ENCODE measurements at places on chromosomes 1 and 21.

DNA sequence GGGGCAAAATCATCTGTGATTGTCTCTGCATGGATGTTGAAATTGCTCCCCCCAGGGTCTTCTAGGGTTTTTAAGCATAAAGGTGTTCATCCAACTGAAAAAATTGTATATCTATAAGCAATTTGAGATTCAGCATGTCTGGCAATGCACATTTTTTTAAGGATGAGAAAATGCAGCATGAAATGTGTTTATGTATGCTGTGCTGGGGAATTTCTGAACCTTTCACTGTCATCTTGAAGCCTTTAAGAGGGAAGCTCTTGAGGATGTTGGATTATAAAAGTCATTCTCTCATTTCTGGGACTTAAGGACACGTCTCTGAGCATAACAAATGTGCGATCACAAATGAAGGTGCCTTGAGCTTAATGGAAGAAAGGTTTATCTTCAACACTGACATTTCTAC is 9.4 kb downstream of the OVAAL start:
- H3K27me3 ChIP-seq = no peaks in the 10 kb centered on the region
- H3K27ac ChIP-seq = no peak overlapping the region
- no peaks in the 10 kb centered on the region for H3K4me1 ChIP-seq
- no peak overlapping the region for H3K4me3 ChIP-seq

- no peaks in the 10 kb centered on the region for H3K27me3 ChIP-seq
- no peaks in the 10 kb centered on the region for H3K4me1 ChIP-seq
These were observed 31.6 kb downstream of the PYHIN1 start for GRCh38 chr1:158962983-158963382.

DNA sequence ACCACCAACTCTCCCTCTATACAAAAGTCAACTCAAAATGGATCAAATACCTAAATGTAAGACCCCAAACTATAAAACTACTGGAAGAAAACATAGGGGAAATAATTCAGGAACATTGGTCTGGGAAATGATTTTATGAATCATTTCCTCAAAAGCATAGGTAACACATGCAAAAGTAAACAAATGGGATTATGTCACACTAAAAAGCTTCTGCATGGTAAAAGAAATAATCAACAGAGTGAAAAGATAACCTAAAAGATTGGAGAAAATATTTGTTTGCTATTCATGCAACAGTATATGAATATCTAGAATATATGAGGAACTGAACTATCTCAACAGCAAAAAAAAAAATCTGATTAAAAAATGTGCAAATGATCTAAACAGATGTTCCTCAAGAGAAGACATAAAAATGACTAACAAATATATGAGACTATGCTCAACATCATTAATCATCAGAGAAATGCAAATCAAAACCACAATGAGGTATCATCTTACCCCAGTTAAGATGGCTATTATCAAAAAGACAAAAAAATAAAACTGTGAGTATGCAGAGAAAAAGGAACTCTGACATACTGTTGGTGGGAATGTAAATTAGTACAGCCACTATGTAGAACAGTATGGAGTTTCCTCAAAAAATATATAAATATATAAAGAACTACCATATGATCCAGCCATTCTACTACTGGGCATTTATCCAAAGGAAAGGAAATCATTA is 47.8 kb downstream of the VCAM1 start:
- DNase-seq = no peak
- no peaks in the 10 kb centered on the region for H3K4me1 ChIP-seq
- H3K27ac ChIP-seq = no peak overlapping the region
- H3K36me3 ChIP-seq = no peaks in the 10 kb centered on the region

- no peak for DNase-seq
- H3K27ac ChIP-seq = peak overlapping the region; percentile 5
- no peaks in the 10 kb centered on the region for H3K36me3 ChIP-seq
- peaks cover 37% of the 10 kb centered on the region for H3K4me1 ChIP-seq
These were observed 177.2 kb upstream of the RUNX1 start for GRCh38 chr21:35226328-35226727.

GRCh38 chr21:25313829-25314228 is 293.5 kb downstream of the MRPL39 start:
- no peaks in the 10 kb centered on the region for H3K4me1 ChIP-seq
- H3K27me3 ChIP-seq = no peaks in the 10 kb centered on the region
- no peaks in the 10 kb centered on the region for H3K36me3 ChIP-seq

- H3K36me3 ChIP-seq = no peaks in the 10 kb centered on the region
- H3K4me1 ChIP-seq = no peaks in the 10 kb centered on the region
- no peak overlapping the region for H3K27ac ChIP-seq
- no peaks in the 10 kb centered on the region for H3K27me3 ChIP-seq
- no peak overlapping the region for H3K4me3 ChIP-seq
- DNase-seq = no peak
These were observed 84.5 kb downstream of the POU2F1 start for GRCh38 chr1:167305059-167305705.

DNA sequence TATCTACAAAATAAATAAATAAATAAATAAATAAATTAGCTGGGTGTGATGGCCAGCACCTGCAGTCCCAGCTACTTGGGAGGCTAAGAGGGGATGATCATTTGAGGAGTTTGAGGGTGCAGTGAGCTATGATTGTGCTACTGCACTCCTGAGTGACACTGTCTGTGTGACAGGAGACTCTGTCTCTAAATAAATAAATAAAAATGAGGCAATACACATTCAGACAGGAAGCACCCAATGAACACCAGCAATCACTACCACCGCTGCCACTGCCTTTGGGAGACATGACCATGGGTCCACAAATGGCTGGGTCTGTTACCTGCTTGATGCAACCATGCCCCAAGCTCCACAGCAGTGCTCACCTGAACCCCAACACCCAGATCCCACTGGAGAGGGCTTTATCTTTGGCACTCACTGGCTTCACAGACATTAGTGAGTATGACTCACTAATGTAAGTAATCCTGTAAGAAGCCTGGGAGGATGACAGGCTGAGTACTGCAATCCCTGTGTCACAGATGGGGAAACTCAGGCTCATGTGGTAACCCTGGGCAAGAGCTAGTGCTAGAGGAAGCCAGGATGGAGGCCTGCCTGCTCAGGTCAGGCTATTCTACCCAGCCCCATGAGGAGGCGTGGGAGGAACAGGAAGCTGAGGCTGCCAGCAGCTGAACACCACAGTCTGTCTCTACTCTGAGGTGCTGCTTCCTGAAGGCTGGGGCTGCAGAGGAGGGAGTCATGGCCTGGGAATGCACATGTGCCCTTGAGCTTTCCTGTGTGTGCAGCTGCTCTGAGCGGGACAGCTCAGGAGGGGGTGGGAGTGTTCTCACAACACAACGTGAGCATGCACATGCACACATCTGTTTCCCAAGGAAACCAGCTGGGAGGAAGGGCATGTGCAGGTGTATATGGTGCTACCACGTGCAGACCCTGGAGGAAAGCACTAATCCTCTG is 43.0 kb downstream of the SLC9A1 start:
- H3K4me1 ChIP-seq = peaks cover 44% of the 10 kb centered on the region
- H3K27me3 ChIP-seq = no peaks in the 10 kb centered on the region
- peak overlapping the region; percentile 35 for H3K27ac ChIP-seq
- H3K4me3 ChIP-seq = peak overlapping the region; percentile 39
- H3K36me3 ChIP-seq = no peaks in the 10 kb centered on the region
- DNase-seq = peak; percentile 70

DNA sequence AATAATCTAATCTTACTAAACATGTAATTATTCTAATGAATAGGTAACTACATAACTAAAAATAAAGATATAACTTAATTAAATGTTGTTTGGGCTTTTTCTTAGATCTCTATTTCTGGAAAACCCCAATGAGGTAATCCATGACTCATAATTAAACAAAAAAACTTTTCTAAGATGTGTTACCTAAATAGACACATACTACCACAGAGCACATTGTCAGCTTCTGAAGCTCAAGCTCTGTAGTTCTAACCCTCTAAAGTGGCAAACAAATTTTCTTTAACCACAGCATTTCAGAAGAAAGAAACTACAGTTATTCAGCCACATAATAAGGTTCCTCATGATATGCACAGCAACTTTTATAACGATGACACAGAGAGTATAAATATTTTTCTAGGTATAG is 4.2 kb downstream of the OR6K3 start:
- no peak overlapping the region for H3K27ac ChIP-seq
- no peaks in the 10 kb centered on the region for H3K4me1 ChIP-seq

DNA sequence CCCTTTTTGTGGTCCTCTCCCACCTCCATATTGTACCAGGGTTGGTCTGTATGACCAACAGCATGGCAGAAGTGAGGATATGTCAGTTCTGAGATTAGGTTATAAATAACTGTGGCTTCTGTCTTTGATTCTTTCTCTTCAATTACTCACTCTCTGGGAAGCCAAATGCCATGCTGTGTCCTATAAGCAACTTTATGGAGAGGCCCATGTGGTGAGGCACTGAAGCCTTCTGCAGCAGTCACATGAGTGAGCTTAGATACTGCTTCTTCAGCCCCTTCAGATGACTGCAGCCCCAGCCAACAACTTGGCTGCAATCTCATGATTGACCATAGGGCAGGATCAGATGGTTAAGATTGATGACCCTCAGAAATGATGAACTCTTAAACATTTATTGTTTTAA is 34.0 kb upstream of the SAMD13 start:
- H3K4me1 ChIP-seq = no peaks in the 10 kb centered on the region
- H3K27ac ChIP-seq = no peak overlapping the region
- H3K36me3 ChIP-seq = no peaks in the 10 kb centered on the region
- H3K27me3 ChIP-seq = peaks cover 3% of the 10 kb centered on the region
- no peak for DNase-seq

- H3K27ac ChIP-seq = no peak overlapping the region
- peaks cover 6% of the 10 kb centered on the region for H3K4me1 ChIP-seq
These were observed 34.8 kb downstream of the KCNQ4 start for GRCh38 chr1:40818264-40818961.
